ENCODE measurements at places on chromosomes 2 and 18.
A peak's percentile ranks its signal among the peaks of the same experiment; 100 is the strongest.

- no peak for DNase-seq
These were observed 33.9 kb upstream of the DOCK10 start for GRCh38 chr2:225076125-225076524.

DNA sequence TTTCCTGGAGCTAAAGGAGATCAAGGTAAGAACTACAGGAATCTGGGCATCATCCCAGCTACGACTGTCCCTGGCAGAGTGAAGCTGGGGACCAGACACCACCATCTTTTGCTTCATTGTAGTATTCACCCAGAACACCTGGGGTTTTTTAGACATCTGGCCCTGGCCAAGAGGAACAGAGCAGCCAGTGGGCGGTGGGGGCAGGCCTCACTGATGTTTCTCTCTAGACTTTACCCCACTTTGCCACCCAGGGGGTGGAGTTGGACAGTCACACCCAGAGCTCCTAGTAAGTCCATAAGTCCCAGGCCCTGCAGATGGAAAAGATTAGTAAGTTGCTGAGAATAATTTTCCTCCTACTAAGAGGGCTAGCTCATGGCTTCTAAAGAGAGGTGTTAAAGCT, 39.6 kb downstream of the MARCO start:
- DNase-seq = no peak

- no peak for DNase-seq
These were observed 702.8 kb upstream of the SLC39A10 start for GRCh38 chr2:194954218-194954617.

DNA sequence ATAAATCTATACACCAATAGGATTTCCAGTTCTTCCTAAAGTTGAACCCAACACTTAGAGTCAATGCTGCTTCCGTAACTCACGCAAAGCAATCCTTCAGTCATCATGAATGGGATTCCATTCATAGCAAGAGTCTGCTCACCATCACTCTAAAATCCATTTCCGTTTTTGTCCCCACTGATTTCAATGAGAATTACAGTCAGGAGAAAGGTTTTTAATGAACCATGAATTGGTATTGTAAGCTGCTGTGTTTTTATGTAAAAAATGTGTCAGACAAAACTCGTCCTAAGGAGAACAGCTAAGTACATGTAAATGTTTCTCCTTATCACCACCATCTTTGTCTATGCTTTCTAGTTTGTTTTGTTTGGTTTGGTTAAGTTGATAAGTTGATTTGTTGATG, 391.5 kb downstream of the IRS1 start:
- no peak for DNase-seq

- no peak for DNase-seq
These were observed 145.9 kb downstream of the CALCRL start for GRCh38 chr2:187302116-187302515.

GRCh38 chr2:237513693-237514092, 26.6 kb downstream of the MLPH start:
- DNase-seq = no peak

DNA sequence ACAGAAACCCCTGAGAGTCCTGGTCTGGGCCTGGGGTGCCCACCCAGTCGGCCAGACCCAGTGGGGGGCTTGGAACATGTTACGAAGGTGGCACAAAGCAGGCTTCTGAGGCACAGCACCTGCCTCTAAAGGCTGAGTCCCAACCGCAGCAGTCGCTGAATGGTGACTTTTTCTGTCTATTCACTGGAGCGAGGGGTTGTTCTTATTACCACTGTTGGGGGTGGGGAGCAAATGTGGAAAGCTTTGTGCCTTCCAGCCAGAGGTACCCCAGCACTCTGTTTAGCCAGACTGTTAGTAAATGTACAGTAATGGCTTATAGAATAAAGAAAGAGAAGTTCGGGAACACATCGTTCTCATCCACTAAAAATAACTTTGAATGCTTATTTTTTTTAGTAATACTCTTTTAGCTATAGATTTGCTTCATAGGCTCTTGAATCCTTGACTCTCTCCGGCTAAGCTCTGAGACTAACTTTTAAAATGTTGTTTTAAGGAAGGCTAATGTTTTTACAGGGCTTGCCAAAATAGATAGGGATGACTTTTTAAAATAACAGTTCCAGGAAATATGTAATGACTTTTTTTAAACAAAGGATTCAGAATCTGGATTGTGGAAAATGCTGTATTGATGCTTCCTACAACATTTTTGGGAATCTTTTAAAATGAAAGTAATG, 23.4 kb upstream of the PTPN2 start:
- DNase-seq = no peak

DNA sequence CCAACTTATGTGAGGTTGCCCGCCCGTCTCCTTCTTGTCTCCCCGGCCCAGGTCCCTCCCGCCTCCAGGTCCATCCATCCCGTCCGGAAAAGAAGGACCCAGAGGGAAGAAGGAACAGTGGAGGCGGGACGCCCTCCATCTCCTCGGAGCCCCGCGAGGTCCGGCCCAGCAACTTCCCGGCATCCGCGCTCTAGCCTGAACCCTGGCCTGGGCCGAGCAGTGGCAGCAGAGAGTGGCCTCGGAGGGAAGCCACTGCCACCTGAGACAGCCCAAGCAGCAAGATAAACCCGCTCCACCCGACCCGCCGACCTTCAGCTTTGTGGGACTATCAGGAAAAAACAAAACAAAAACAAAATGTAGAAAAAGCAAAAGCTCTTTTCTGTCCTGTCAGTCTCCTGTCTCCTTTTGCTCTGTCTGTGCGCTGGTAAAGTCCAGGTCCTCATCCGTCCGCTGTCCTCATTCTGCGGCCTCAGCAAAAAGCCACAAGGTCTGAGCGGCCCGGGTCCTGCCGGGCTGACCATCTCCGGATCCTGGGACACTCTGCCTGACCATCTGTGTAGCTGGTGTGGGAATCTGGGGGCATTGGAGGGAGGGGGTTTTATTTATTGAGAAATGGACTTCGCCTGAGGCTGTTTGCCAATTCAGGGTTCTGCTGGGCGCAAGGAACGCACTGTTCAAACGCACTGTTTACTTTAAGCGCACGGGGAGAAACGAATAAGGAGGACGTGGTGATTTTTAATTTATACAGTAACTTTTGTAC, 3.1 kb downstream of the DLX1 start:
- DNase-seq = no peak

- DNase-seq = no peak
These were observed 28.4 kb downstream of the C2orf76 start for GRCh38 chr2:119338272-119338671.

GRCh38 chr18:36756242-36756641, 72.6 kb downstream of the TPGS2 start:
- DNase-seq = no peak

DNA sequence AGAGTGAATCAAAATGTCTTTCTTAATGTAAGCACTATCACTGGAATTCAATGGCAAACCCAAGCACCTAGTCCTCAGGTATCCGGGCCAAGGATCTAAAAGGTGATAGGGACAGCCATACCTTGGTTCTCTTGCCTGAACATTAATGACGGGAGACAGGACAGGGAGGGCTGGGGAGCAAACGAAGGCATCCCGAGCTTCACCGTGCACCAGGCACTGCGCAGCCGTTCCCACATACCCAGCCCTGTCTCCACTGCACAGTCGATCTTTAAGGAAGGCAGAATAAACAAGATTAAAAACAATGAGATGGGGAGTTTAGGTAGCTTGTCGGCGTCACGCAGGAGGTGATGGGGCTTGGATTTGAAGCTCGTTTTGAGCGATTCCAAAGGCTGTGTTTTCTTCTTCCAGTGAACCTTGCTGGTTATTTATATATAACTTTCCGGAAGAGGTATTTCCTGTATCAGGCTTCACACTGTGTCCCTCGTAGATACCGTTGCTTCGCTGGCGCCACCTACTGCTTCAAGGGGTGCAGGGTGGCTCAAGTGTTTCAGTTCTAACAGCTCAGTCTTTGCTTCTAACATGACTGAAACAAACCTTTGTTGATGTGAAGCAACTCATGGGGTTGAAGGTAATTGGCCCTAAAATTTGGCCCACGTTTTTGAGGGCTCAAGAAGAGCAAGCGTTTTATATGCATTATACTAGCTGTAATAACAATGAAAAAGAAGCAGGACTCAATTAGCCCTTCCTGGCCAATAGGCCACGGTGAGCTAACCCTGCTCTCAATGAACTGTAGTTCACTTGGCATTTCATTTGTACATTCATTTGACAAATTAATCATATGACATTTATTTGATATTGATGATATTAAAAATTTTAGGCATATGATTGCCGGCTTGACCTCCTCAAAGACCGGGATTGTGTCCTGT, 77.4 kb downstream of the DCDC2C start:
- DNase-seq = peak; percentile 59

- DNase-seq = no peak
These were observed 115.5 kb downstream of the NFATC1 start for GRCh38 chr18:79511271-79511670.

DNA sequence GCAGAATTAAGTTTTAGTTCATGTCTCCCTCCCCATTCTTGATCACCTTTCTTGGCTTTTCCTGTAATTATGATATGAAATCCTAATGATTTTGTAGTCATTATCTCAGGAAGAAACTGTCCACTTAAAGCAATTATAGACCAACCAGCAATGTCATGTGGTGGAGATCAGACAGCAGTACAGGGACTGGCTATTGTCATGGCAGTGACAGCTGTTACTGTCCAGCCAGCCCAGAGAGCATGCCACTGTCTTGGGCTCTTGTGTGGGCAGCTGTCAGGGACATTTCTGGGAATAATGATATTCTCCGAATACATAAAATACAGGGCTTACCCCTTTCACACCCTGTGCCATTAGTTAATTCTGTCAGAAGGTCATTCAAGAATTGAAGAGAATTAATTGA, 355.3 kb upstream of the RAB12 start:
- no peak for DNase-seq

DNA sequence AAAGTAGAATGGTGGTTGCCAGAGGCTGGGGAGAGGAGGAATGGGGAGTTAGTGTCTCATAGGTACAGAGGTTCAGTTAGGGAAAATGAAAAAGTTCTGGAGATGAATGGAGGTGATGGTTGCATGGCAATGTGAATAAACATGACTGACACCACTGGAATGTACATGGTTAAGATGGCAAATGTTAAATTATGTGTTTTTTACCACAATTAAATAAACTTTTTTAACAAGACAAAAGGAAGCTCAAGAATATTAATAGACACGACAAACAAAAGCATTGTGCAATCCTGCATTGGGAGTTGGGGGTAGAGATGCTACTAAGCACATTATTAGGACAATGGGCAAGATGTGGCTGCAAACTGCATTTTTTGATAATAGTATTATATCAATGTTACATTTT, 147.7 kb downstream of the TWIST2 start:
- DNase-seq = no peak

DNA sequence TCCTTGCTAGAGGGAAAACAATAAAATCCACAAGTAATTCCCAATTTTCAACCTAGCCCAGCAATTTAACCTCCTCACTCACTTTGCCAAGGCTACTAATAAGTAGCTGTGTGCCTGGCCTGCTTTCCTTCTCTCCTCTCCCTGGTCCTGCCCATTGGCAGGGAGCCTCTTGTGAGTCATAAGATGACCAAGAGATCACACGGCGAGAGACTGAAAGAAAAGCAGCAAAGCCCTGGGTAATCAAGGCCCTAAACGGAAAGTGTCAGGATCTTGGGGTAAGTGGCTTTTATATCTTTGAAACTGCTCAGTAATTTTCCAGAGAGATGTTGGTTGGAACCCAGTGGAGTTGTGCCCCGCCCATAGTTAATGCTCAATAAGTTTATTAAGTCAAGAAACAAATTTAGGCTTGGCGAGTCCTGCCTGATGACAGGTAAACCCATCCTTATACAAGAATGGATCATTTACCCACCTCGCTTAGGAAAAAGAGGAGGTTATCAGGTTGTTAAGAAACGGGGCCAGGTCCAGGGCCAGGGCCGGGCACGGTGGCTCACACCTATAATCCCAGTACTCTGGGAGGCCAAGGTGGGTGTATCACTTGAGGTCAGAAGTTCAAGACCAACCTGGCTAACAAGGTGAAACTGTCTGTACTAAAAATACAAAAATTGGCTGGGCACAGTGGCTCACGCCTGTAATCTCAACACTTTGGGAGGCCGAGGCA, 10.0 kb upstream of the ADAM17 start:
- DNase-seq = no peak
